ENCODE measurements at places on chromosomes 7 and 10. TPM values are rescaled to one million over a fixed set of nuclear protein-coding genes. Genes with fewer than 3 reads are reported as not detected.

Gene AKR1C1
- 14.2 TPM for total RNA-seq

Gene ASB13
- total RNA-seq: 11.7 TPM

Gene LIPF
- total RNA-seq: not detected

Gene PRRT4
- total RNA-seq: not detected

Gene PANK1
- 4.8 TPM for total RNA-seq

Gene OGDHL
- total RNA-seq: not detected

Gene WDR11
- total RNA-seq: 33.4 TPM

Gene EEPD1
- 2.5 TPM for total RNA-seq

Gene MEST
- total RNA-seq: 22.6 TPM

Gene BLNK
- not detected for total RNA-seq

Gene TMEM196
- total RNA-seq: not detected

Gene TAC1
- total RNA-seq: 26.2 TPM

Gene CCDC172
- total RNA-seq: not detected

Gene CPA5
- 0.12 TPM for total RNA-seq

Gene ZNF777
- total RNA-seq: 5.8 TPM

Gene INA
- 7.9 TPM for total RNA-seq

Gene NEUROD6
- total RNA-seq: not detected

Gene PPP1R3C
- not detected for total RNA-seq

DNA sequence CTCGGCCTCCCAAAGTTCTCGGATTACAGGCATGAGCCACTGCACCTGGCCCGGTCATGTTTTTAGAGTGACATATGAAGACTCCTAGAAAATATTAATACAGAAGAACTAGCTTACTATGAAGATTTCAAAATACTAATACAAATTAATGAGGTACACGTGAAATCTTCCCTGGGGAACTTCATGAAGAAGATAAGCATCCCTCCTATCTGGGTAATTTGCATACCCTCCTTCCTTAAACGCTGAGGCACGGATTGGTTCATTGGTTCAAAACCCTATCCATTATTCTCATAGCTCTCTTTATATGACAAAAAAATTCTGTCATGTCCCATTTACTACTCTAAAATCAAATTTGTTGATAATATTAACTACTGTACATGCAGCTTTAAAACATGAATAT, 224.8 kb upstream of the KLF14 start:
- no peak for DNase-seq

GRCh38 chr10:19902456-19902855, 86.2 kb downstream of the PLXDC2 start:
- no peak for DNase-seq

- peak; percentile 47 for DNase-seq
Observed at GRCh38 chr7:100583132-100584053, 2.5 kb downstream of the LRCH4 start.

- DNase-seq: no peak
Observed at GRCh38 chr7:25460433-25460832, 232.1 kb upstream of the NPVF start.

DNA sequence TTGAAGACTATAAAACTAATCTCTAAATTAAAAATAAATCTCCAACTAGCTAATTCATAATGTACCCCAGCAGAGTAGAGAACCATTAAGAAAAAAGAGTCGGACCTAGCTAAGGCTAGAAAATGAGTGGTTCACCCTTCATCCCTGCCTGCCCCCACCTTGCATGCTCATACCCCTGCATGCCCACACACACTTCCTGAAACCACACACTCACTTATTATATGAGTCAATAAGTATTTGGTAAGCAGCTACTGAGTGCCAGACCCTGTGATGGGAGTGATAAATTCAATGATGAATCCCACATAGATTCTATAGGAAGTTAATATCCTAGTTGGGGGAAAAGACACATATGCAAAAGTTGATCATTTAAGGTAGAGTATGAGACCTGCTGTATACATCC, 152.9 kb upstream of the INHBA start:
- DNase-seq: peak; percentile 43

DNA sequence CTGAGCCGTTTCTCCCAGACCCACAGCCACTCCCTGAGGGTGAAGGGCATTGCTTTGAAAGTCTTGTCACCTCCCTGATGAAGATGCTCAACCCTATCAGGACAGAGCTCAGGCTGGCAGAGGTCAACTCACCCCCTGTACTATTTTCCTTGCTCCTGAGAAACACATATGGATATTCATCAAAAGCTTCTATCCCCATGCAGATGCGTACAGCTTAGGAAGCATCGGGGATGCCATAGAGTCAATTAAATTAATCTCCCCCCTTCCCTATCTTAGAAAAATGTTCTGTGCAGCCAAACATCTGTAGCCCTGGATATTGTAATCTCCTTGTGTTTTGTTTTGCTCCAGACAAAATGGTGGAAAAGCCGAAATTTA, 67.2 kb downstream of the EMX2 start:
- DNase-seq: no peak

DNA sequence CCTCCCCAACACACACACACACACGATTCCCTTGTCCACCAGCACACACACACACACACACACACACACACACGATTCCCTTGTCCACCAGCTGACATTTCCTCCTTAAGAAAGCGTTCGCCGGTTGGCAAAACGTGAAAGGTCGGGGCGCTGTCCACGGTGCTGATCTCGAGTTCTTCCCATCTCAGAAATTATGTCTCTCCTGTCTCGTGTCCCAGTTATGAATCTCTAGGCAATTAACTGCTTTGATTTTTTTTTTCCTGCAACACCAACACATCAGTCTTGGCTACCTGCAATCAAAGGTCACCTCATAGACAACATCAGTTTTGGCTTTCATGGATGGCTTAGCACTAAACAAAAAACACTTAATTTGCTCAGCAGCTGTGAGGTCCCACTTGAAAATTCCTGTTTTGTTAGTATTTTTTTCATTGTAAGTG, 1.9 kb downstream of the INA start:
- DNase-seq: peak; percentile 36

GRCh38 chr10:27601503-27601902, 97.4 kb downstream of the RAB18 start:
- DNase-seq: no peak

GRCh38 chr7:132218876-132219275, 357.4 kb downstream of the PLXNA4 start:
- DNase-seq: no peak

DNA sequence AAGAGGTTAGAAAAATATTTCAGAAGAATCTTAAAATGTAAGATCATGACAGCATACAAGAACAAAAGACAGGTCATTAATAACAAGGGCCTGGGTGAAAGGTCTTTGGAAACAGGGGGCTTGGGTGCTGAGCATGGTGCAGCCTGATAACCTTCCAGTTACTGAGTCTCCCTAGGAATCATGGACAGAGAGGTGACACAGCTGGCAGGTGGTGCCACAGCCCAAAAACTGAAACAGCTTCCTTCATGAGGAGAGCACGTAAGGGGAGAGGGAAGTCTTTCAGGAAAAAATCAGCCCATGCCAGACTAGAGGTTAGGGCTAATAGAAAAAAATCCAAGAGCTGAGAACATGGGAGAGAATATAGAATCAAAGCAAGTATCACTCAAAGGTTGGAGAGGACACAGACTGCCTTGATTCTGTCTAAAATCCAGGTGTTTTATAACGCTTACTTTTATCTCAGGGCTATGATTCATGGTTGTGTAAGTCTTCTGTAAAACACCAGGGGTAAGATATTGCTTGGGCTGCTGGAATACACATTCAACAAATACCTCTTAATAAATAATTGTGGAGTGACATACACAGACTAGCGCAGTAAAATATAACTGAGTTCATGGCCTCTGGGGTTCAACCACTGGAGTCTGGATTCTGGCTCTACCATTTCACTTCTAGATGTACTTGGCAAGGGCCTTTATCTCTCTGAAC, 88.1 kb downstream of the SEMA3C start:
- DNase-seq: no peak

GRCh38 chr10:3808689-3809199, 23.7 kb upstream of the KLF6 start:
- no peak for DNase-seq

DNA sequence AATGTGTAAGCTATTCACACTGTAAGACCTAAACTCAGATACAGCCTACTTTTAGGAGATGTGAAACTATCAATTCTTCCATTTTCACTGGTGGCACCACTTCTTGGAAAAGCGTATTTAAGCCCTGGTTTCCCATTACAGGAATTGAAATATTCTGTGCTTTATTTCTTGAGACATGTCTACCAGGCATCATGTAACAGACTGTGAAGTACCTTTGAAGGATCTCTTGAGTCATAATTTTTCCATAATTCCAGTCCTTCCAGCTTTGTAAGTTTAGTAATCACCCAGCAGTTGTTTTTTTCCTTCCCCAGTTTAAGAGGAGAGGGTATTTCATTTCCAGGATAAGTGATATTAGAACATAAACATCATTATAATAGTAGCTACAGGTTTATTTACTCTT, 186.0 kb upstream of the PRPS1L1 start:
- DNase-seq: no peak

DNA sequence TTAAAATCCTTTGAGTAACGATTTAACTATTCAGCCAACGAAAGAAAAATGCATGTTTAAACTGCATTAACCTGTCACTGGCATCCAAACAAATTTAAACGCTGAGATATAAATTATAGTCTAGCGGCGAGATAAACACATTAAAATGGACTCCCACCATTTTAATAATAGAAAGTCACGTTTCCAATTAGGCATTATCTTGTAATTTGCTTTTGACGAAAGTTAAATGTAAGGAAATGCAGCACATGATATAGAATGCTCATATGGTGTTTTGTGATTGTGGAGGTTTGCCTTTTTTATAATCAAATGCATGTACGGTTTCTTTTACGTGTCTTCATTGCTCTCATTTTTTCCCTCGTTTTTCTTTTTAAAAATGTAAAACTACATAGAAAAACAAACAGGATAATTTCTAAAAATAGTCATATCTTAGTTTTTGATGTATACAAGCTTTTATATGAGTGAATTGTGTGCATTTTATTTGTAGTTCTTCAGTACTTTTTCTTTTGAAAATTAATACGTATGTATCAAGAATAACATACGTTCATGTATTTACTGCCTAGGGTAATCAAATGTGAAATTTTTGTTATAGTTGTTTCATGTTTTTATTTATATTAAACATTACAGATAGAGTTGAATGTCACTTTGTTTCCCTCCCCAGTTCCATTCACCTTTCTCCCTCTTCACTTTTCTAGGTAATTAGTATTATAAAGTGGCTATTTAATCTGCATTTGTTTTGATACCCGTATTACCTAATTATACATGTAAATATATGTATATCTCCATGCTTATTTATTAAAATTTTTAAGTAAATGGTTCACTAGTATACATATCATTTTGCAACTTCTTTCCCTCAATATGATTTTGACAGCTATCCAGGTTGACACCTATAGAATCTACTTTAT, 1.1 kb upstream of the KLF14 start:
- no peak for DNase-seq

DNA sequence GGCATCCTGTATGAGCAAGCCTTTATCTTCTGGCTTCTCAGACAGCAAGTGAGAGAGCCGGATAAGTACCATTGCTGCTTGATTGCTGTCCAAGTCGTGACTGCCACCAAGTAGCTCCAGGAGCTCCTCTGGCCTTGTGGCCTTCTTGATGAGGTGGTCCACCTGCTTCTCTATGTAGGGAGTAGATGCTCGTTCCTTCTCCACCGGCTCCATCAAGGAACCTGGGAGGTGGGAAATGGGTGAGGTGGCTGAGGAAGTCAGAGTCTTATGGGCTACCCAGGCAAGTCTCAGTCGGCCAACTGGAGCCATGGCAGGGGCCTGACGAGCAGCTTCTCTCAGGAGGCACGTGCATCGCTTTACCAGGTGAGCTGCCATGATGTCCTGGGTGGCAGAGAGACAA, 2.6 kb downstream of the TBRG4 start:
- no peak for DNase-seq

DNA sequence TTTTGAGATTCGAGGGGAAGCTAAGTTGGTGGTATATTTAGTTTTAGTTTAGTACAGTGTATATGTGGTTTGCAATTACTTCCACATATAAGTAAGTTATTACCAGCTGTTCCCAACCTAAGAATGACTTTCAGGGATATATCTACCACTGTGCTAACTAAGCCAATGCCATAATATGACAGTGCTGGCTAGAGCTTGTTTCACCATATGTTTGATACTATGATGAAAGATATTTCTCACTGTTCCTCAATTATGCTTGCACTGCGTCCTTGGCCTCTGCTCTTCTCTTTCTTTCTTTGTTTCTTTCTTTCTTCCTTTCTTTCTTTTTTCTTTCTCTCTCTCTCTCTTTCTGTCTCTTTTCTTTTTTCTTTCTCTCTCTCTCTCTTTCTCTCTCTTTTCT, 113.8 kb upstream of the SKAP2 start:
- DNase-seq: no peak

GRCh38 chr7:5514440-5515035, 90.9 kb upstream of the TNRC18 start:
- peak; percentile 31 for DNase-seq

GRCh38 chr7:139561-140243, 52.7 kb upstream of the FAM20C start:
- no peak for DNase-seq

- peak; percentile 54 for DNase-seq
Observed at GRCh38 chr7:143120691-143121405, 11.0 kb upstream of the PIP start.

- DNase-seq: no peak
Observed at GRCh38 chr10:124643330-124644009, 100.7 kb downstream of the FAM53B start.

DNA sequence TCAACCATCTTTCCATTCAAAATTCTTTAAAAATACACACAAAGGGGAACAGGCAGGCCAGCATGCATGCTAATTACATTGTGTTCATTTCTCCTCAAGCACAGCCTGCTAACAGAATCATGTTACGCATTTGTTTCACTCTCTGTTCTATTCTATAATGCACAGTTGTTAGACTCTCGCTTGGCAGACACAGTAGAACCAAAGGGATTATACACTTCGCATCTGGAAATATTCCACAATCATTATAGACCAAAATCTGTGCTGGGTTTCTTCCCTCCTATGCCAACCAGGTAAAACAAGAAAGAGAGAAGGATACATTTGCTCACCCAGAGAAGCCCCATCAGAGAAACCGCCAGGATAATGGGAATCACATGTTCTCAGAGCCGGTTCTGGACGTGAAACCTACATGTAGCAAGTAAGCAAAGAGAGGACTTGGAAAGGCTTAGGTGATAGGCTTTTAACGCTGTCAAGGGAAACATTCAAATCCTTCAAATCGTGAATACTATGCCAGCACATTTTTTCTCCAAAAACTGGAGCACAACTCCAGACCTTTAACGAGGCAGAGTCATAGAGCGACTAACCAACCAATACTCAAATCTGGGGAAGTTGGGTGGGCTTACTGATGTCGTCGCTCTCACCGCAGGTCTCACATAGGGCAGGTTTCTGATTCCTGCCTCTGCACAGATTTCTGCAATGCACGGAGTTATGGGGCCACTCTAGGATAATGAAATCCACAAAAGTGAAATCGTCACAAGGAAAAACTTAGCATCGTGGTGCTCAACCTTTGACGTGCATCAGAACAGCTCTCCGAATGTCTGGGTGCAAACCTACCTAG, 380.5 kb upstream of the AUTS2 start:
- DNase-seq: no peak
